Frontal cortex (tissue), 4 donors: ENCODE measurements at places on chromosomes 2 and 18.

GRCh38 chr2:201996679-201997314, 36.9 kb upstream of the FZD7 start:
- no peak for DNase-seq

- DNase-seq: no peak
These were observed 157.9 kb downstream of the ADCYAP1 start for GRCh38 chr18:1062588-1062987.

DNA sequence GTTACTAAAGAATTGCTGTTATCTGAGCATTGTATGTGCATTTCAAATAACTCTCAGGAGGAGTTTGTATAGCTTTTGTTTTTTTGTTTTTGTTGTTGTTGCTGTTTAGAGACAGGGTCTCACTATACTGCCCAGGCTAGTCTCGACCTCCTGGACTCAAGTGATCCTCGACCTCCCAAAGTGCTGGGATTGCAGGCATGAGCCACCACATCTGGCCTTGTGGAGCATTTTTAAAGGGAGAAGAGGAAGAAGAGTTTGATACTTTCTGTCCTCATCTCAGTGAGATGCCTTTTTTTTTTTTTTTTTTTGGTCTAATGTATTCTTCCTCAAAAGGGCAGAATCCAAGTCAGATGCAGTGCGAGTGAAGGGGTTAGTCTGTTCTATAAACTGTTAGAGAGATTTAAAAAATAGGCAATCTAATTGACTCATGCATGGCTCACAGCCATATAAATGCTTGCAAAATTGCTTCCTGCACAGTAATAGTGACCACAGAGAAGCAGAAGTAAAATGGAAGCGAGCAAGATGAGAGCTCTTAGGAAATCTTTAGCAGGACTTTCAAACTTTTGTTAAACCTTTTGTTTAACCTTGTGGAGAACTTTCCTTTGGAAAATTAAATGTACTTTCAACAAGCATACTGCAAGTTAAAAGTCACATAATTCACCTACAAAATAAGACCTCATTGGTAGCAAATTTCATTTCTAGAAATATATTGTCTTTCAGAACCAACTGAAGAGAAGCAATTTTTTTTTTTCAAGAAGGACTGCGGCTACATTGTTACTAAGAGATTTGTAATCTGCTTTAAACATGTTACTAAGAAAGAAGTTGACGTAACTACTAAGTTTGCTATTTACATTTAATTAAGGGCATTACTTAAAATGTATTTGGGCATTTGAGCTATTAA, 52.3 kb upstream of the ROCK1 start:
- no peak for DNase-seq

GRCh38 chr2:157216286-157216965, 41.1 kb upstream of the GALNT5 start:
- no peak for DNase-seq
